ENCODE measurements at places on chromosomes 6 and 20.
A peak's percentile ranks its signal among the peaks of the same experiment; 100 is the strongest.

DNA sequence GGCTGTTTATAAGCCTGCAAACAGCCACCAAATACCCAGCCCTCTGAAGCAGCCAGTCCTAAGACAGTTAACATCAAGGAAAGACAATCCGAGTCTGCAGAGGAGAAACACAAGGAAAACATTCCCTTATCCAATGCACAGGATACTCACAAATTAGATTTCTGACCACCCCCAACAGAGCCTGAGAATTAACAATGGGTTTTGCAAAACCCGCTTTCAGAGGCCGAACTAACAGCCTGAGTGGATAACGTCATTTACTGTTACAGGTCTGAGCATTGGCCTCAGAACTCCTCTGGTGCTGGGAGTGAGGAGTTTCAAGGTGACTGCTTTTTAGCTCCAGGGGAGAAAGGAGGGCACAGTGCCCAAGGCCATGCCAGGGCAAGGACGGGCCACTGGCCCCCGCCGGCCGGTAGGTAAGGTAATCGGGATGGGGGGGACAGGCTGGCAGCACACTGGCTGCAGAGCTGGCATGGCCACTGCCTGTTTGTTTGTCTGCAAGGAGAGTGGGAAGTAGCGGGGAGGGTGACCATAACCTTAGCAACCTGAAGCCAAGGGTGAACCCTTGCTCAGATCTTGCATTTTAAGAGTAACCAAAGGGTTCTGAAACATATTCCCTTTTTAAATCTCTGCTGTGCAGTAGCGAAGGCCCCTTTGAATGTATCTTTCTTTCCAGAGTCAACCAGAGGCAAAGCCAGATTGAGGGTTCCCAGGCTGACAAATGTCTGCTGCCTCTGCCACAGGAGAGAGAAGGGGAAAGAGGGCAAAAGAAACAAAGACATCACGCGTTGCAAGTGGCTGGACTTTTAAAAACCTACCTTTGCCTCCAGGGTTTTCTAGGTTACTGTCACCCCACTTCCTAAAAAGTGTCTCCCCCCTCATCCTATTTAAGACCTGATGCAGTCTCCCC is 3.9 kb downstream of the ZMYND8 start:
- DNase-seq = no peak

DNA sequence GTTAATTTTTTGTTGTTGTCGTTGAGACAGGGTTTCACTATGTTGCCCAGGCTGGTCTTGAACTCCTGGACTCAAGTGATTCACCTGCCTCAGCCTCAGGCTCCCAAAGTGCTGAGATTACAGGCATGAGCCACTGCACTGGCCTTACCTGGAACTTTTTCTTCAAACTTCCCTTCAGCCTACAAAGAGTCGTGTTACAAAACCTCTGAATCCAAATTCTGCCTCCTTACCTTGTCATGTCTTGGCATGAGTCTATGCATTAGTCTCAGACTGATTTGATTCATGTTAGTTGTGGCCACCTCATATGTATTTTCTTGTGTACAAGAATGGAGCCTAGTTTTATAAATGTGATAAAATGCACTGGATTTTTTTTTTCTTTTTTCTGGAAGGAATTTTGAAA is 172.1 kb downstream of the PRL start:
- DNase-seq = no peak

DNA sequence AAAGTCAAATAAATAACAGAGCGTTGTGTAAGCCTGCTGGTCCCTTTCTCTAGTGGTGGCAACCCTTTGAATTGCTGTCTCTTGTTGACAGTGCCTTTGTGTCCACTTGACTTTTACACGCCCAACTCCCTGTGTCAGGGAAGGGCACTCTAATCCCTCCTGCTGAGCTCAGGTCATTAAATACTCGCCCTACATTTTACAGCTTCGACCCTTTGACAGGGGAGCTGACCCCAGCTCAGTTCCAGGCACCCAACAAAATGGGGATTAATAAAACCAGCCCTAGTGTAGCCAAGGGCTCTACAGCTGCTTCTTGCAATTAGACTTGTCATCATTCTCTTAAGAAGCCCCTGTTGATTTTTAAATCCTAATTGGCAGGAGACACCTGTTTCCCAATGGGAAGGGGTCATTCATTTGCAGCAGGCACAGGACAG is 308.2 kb downstream of the EYA4 start:
- no peak for DNase-seq

GRCh38 chr6:3757241-3757641 is 5.7 kb upstream of the PXDC1 start:
- DNase-seq = no peak

- no peak for DNase-seq
Measured at GRCh38 chr6:53499094-53499493, 45.8 kb downstream of the GCLC start.

DNA sequence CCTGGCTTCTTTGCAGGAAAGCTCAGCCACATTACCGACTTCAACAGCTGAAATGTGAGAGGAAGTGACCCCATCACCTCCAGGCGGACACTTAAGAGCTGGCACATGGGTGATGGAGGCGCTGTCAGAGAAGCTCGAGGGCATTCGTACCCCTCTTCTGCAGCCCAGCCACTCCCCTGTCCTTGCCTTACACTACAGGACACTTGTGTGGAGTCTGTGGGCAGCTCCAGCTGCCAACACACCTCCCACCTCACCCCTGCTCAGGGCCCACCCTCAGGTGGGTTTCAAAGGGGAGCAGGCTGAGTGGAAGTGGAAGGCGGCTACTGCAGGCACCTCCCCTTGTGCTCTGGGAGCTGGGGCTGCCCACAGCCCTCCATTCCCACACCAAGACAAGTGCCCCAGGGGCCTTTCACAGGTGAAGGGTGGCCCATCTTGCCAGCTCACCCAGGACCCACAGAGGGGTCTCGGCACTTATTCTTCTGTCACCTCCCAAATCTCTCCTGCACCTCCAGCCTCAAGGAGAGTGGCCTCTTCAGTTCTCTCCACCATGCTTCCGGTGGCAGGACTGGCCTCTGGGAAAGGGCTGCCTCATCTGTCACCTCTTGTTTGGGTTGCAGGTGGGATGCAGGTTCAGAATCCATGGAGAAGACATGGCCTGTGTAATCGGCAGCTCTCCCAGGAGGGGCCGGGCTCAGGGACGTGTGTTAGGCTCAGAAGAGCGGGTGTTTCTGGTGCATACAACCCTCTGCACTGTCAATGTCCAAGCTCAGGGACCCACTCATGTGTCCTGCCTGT is 49.8 kb downstream of the IRF4 start:
- DNase-seq = no peak

DNA sequence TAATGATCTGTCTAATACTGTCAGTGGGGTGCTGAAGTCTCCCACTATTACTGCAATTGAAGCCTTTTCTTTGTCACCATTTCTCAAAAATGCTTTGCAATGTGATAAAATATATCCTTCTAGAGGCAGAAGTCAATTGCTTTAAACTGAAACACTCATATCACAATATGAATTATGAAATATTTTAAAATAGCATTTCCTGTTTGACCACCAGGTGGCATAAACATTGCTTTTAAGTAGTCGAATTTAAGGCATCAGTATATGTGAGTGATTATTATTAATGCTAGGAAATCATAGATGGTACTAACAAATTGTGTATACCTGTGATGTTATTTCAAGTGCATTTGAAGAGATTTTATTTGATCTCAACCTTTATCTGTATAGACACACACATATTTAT is 87.5 kb downstream of the MEI4 start:
- peak; percentile 9 for DNase-seq

- no peak for DNase-seq
Measured at GRCh38 chr20:20655883-20656282, 56.6 kb downstream of the RALGAPA2 start.

GRCh38 chr20:44495802-44496481 is 20.3 kb downstream of the TTPAL start:
- peak; percentile 99 for DNase-seq

DNA sequence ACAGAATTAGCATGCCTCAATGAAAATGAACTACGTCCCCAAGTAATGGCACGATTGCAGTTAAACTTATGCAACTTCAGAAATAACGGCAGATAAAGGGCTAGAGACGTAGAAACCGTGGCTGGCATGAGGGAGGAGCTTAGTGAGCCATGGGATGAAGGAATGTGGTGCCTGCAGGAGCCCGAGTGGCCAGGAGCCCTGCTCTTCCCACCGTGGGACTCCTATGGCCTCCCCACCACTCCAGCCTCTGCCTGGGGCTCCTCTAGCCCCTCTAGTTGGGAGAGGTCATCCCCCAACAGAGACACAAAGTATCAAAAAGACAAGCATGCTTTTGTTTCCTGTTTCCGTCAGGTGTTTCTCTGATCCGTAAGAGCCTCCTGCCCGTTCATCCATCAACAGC is 75.1 kb upstream of the BHLHE23 start:
- no peak for DNase-seq

DNA sequence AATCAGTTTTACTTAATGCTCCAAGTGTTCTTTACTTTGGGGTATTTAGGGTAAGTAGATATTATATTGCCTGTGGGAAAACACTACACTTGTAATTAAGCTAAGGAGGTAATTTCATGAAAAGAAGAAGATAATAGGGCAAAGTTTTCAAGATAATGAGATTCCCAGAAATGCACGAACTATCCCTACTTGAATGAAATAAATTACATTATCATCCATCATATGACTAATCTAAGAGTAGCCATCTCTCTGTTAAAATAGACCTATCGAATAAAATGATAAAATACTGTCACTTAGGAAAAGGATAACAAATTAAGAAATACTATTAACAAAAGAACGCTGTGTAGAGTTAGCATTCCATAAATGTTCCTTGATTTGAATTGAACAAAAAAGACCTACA is 135.1 kb upstream of the HDAC2 start:
- DNase-seq = no peak

GRCh38 chr6:57205550-57206328 is 16.4 kb downstream of the RAB23 start:
- no peak for DNase-seq

- DNase-seq = peak; percentile 25
Measured at GRCh38 chr6:122838060-122838780, 49.2 kb downstream of the SMPDL3A start.

DNA sequence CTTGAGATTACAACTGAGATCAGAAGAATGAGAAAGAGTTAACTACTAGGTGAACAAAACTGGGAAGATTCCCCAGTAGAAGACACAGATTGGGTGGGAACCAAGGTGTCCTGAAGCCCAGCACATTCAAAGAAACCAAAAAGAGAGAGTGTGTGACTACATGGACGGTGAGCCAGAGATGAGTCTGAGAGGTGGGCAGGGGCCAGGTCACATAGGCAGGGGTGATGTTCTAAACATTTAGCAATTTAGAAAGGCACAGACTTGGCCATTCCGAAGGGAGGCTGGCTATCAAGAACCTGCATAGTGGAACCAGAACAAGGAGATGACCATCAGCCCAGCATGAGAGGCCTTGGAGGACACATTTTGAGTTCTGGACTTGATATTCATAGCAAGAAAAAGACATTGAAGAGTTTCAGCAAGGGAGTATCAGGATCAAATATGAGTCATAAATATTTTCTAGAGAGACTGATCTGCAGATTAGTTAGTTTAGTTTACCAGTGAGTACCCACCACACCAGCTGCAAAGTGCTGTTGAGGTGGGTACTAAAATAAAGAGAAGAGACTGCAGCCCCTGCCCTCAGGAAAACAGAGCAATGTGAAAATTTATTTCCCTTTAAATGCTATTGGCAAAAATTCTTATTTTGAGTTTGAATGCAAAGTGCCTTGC is 340.5 kb upstream of the PRDM1 start:
- no peak for DNase-seq

DNA sequence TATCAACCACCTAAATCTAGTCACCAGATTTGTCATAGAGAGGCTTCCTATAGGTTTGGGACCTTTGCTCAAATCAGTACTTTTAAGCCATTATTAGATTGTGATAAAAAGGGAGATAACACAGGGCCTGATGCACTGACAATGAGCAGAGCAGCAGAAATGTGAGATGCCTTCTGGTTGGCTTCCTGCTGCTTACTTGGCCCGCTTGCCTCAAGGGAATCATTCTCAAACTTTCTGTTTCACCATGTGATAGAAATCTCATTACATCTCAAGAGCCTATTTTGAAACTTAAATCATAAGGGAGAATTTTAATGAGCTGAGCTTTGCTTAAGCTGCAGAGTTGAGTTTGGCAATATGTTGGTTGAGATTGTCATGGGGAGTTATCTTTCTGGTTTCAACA is 606.0 kb downstream of the DHX35 start:
- DNase-seq = no peak

- DNase-seq = peak; percentile 11
Measured at GRCh38 chr20:4592316-4593148, 129.2 kb upstream of the PRND start.

DNA sequence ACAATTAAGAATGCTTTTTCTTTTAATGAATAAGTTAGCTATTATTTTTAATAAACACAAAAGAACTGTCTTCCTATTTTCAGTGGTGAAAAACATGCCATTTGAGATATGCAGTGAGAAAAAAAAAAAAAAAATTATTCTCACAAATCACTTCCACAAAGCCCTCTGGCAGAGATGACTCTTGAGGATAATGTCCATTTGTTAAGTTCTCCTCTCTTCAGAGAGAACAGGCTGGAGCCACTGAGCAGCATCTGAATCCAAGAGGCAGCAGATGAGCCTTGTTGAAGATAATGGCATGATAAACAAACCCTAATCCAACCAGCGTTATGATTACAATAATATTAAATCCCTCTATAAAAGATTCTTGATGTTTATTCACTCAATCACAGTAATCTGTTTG is 105.0 kb downstream of the PTPRK start:
- no peak for DNase-seq

DNA sequence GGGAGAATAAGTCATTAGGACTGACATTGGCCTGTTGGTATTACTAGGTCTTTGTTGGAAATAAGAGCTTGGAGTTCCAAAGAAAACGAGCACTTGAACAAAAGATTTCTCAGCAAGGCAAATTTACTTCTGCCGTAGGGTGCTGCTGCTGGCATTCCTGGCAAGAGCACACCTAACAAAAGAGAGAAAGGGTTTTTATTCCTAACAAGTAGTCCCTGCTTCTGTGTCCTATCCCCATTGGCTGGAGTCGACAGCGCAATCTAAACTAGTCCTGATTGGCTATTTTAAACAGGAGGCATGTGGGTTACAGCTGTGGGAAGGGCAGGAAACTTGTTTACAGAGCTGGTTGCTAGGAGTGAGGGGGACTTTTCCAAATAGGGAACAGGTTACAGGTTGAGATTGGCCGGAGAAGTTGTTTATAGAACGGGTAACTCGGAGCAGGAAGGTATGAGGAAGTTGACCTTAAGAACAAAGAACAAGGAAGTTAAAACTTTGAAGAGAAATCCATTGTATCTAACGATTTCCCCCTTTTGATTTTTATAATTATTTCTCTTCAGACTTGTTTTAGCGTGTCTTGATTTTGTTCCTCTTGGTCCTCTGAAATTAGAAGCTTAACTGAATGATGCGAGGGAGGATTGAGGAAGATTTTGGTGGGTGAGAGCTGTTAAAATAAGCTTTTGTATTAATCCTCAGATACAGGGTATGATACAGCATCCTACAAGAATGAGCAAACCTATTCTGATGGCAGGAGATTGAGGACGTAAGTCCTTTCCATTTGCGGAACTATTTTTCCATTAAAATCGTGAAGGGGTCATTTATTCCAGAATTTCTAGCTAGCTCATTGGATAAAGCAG is 3.4 kb upstream of the ZNFX1 start:
- DNase-seq = no peak

Data from HFFc6 (cell line).